ENCODE measurements at places on chromosomes 6 and 20. TPM values are rescaled to one million over a fixed set of nuclear protein-coding genes. Genes with fewer than 3 reads are reported as not detected.

DNA sequence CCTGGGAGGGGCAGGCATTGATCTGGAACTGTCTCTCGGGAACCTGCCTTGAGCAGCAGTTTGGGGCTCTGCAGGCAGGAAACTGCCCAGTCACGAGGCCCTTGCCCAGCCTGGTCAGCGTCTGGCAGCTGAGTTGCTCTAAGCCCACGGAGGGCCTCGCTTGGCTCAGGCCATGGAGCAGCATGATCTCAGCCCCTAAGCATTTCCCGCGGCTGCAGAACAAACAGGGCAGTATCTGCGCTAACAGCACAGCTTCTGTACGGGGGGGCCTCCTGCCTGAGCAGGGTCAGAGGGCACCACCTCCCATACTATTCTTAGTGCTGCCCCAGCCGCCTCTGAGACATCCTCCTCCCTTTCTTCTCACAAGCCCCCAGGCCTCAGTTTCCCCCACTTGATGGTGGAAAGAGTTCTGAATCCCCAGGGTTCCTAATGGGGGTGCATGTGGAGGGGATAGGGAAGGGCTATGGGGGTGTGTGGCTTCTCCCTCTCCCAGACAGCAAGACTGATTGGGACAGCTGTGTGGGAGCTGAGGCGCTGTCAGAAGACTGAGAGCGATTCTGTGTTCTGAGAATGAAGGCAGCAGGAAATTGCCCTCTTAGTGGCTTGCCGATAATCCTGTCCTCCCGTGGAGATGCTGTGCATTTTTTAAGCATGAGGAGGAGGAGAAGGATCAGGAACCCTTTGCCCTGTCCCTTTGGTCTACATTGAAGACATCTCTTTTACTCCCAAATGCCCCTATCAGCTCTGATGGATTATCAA is 46.4 kb downstream of the MOCS1 start:
- peak; percentile 88 for DNase-seq

- no peak for DNase-seq
Measured at GRCh38 chr20:60220706-60221105, 262.5 kb downstream of the CDH26 start.

GRCh38 chr6:12718015-12718414 is 1.4 kb downstream of the PHACTR1 start:
- DNase-seq: peak; percentile 78

DNA sequence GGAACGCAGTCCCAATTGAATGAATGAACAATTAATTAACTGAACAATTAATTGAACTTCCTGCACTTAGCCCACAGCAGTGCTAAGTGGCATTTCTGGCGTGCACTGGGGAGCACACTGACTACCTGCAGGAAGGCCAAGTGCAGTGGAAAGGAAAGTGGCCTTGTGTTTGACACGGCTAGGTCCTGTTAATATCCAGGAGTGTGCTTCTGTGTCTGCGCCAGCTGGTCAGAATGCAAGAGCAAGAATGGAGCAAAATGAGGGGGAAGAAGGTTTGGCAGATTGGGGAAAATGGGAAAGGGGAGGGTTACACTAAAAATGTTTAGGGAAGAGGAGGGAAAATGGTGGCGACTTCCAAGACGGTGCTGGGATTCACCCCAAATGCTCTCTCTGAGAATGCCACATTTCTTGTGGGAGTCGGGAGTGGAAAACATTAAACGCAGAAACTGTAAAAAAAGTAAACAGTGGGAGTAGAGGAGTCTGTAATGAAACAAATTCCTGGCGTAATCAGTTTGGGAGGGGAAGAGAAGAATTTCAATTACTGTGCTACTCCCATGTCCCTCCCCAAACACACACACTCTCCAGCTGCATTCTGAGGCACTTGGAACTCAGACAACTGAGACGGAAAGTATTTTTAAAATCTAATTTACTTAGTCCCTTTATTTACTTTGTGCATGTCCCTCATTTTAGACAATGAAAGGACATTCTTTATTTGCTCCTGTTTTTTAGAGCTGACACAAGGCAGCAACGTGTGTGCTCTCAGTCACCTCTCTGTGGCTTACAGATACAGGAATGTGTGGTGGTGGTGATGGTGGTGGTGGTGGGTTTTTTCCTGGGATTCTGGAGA is 64.1 kb downstream of the CLIC5 start:
- DNase-seq: no peak

- peak; percentile 10 for DNase-seq
Measured at GRCh38 chr6:82419132-82419581, 55.5 kb downstream of the TPBG start.

- no peak for DNase-seq
Measured at GRCh38 chr20:59920944-59921343, 12.5 kb downstream of the SYCP2 start.

Gene ABT1
- polyA plus RNA-seq: 17.6 TPM

Gene MICA
- polyA plus RNA-seq: 36.9 TPM

Gene ANGPT4
- not detected for polyA plus RNA-seq
